ENCODE measurements at places on chromosomes 7 and 10. TPM values are rescaled to one million over a fixed set of nuclear protein-coding genes. Genes with fewer than 3 reads are reported as not detected.

SORBS1 gene
- total RNA-seq = 0.90 TPM

CYP26C1 gene
- total RNA-seq = not detected

BEND7 gene
- not detected for total RNA-seq

EXOC4 gene
- total RNA-seq = 71.1 TPM

SEMA4G gene
- total RNA-seq = 0.98 TPM

C7orf57 gene
- total RNA-seq = 0.33 TPM
